ENCODE measurements at places on chromosomes 4 and X.

- DNase-seq, result no peak
Observed at GRCh38 chr4:168942985-168943384, 67.1 kb downstream of the CBR4 start.

GRCh38 chr4:127698789-127699200 lies 31.4 kb upstream of the SLC25A31 start:
- DNase-seq, result no peak

DNA sequence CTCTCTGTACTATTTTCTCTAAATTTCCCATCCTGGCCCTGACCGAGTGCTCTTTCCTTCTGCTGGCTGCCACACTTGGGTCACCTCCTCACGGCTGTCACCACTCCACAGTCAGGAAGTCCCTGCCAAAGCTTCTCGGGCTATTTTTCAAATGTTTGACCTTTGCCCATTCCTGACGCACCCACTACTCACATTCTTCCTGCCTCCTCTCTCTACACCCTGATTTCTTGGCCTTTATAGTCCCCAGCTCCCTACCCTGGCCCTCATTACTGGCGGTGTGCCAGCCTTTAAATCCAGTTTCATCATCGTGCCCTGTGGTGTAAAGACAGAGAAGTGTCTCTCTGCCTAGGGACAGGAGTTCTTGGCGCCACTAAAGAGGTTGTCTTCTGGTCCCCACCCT lies 46.4 kb upstream of the GATB start:
- no peak for DNase-seq

GRCh38 chrX:153569475-153569874 lies 29.5 kb downstream of the CCNQ start:
- no peak for DNase-seq

DNA sequence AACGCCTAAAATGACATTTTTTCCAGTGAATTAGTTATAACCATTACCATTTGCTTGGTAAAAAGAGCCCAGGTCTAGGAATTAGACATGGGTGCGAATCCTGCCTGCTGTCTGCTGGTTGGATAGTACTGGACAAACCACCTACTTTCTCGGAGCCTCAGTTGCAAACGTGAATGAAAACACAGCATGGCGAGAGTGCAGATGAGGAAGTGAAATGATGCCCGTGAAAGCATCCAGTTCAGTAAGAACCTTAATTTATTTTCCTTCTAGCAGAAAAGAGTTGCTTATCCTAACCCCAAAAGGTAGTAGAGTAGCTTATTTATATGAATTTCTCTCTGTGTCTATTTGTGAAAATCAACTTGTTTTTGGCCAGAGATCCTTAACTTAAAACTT lies 171.4 kb upstream of the GALNT7 start:
- no peak for DNase-seq

- no peak for DNase-seq
Observed at GRCh38 chr4:95550115-95550987, 1.6 kb upstream of the UNC5C start.

- no peak for DNase-seq
Observed at GRCh38 chrX:147749308-147749707, 162.4 kb upstream of the FMR1 start.

- no peak for DNase-seq
Observed at GRCh38 chrX:23792861-23793553, 10.0 kb downstream of the SAT1 start.

- no peak for DNase-seq
Observed at GRCh38 chrX:56787734-56788152, 58.7 kb downstream of the NBDY start.

DNA sequence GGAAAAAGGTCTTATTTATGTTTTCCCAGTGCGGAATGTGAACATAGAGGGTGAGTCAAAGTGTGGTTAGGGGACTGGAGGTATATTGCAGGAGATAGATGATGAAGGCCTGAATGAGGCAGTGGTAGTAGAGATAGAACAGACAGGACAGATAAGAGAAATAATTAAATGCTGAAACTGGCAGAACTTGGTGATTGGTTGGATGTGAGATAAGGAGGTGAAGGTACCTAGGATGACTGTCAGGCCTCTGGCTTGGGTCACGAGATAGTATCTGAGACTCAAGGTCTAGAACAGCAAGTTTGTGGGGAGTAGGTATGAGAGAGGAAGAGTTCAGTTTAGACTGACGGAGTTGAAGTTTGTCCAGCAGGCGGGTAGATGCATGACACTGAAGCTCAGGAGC lies 3.5 kb downstream of the MND1 start:
- no peak for DNase-seq

GRCh38 chr4:26152056-26152455 lies 168.8 kb upstream of the RBPJ start:
- DNase-seq, result no peak

Data from naive thymus-derived CD4-positive, alpha-beta T cell (primary cell).